Gastrocnemius medialis (tissue), 4 donors: ENCODE measurements at places on chromosomes 12 and 14. TPM values are rescaled to one million over a fixed set of nuclear protein-coding genes. Genes with fewer than 3 reads are reported as not detected.

Gene DNAH10
- 0.65 TPM for total RNA-seq

Gene RAB15
- total RNA-seq = 0.53 TPM

Gene TAPBPL
- total RNA-seq = 3.8 TPM

Gene PLBD1
- 3.0 TPM for total RNA-seq

Gene STAC3
- 1,032 TPM for total RNA-seq
